Fibroblast of villous mesenchyme (primary cell): ENCODE measurements at places on chromosomes 5 and 9. TPM values are rescaled to one million over a fixed set of nuclear protein-coding genes. Genes with fewer than 3 reads are reported as not detected.

GRCh38 chr9:134357631-134358025 lies 31.4 kb downstream of the RXRA start:
- peak; percentile 19 for DNase-seq

Gene KCNV2
- not detected in 2 replicates for total RNA-seq

- peak; percentile 63 for DNase-seq
These were observed 3.4 kb downstream of the S1PR3 start for GRCh38 chr9:88994469-88995199.

GRCh38 chr9:88237991-88238571 lies 99.8 kb upstream of the SPATA31C2 start:
- no peak for DNase-seq

DNA sequence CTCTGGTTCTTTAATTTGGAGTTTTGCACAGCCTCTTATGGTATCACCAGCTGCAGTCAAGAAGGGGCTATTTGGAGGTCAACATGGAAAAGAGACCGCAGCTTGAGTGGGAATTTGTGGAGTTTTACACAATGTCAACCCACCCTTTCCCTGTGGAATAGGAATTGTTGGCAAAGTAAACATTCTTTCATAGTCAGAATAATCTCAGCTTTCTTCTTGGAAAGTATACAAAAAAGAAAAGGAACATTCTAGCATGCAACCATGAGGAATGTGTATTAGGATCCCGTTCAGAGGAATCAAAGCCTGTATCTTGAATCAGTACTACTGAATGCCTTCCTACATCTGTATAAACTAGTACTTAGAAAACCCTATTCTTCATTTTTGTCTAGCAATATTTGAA lies 107.6 kb downstream of the LURAP1L start:
- DNase-seq = peak; percentile 71

- DNase-seq = peak; percentile 75
These were observed 44.6 kb upstream of the PIK3R1 start for GRCh38 chr5:68170826-68171558.

DNA sequence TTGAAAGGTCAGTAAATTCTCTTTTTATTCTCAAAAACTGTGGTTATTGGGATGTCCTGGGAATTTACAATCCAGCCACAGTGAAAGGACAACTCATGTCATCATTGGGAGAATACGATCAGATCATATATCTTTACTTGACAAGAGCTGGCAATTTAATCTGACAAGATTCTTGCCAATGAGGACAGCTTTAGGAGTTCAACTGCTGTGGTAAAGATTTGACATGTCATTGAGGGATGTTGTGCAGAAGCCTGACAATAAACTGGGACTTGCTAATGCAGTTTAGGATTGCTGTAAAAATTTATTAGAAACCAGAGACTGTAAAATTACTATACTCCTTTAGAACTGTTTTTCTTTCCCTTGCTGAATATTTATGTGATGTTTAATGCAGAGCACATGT lies 1131.0 kb downstream of the MAT2B start:
- DNase-seq = no peak

GRCh38 chr9:35746583-35746982 lies 2.4 kb downstream of the GBA2 start:
- DNase-seq = no peak

- DNase-seq = no peak
These were observed 131.4 kb downstream of the CD180 start for GRCh38 chr5:67065237-67065636.

Gene CLIC3
- total RNA-seq = 19.0 and 43.2 TPM in 2 replicates

DNA sequence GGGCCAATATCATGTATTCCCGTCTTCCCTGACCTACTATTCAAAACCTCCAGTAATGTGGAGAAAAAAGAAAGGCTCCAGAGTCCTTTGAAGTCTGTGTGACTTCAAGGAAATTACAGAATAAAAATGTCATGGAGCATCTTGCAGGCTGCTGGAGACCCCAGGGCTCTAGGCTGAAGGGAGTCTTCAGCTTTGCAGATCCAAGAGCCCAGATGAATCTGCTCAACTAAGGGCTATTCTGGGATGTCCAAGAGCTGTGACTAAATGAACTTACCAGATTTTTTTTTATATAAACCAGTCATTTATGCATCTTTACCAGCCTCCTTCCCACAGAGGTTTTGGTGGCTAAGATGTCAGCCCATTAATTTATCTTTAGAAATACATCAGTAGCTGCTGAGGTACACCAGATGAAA lies 167.3 kb downstream of the MUSK start:
- no peak for DNase-seq

- DNase-seq = peak; percentile 71
These were observed 98.6 kb downstream of the FBXW11 start for GRCh38 chr5:171907725-171908343.

DNA sequence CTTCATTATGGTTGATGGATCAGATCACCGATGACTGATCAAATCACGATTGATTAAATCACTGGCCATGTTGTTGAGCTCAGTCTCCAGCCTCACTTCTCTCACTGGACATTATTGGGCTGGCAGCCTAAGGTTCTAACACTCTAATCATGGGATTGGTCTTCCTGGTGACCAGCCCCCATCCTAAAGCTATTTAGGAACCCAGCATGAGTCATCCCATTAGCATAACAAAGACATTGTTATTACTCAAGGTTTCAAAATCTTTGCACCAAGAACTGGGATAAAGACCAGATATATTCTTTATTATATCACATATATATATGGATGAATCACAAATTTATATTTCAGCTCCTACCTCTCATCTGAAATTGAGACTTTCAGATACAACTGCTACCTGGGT lies 272.1 kb upstream of the IL12B start:
- DNase-seq = no peak

GRCh38 chr9:128887914-128888350 lies 6.0 kb downstream of the LRRC8A start:
- DNase-seq = peak; percentile 65

DNA sequence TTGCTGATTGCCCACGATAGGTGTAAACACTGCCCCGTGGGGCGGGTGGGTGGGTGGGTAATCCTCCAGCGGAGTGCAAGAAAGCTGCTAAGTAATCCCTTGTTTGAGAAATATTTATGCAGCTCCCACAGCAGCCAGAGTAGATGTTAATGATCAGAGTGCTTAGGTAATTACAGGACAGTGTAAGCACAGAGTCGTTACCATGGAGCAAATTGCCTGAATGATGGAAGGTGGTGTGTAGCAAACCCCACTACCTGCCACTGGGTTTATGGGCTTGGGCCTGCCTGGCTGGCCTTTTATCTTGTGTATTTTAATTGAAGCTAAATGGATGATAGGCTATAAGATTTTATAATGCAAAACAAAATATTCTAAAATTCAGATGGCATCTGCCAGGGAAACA lies 110.0 kb downstream of the COL5A1 start:
- no peak for DNase-seq

- DNase-seq = no peak
These were observed 6.1 kb upstream of the COL5A1 start for GRCh38 chr9:134635351-134636148.

DNA sequence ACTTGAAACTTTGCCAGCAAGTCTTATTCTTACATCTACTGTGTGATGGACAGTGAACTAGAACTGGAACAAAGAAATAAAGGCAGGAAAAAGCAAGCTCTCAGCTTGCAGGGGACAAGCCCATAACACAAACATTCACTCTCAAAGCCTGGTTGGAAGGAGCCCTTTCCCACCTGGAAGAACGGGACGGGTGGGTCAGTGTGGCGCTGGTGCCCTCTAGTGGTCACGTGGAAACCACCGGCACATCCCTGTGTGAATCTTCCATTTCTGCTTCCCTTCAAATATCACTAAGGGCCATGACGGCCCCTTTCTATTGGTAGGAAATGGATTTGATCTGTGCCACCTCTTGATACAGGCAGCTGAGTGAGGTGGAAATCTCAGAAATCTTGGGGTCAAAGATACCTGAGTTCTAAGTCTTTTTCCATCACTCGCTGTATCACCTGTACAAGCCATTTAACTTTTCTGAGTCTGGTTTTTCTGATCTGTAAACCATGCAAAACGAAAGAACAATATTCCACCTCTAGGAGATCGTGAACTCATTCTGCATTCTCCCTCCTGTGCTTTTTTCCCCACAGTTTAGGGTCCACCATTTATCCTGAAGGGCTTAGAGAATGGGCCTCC lies 211.6 kb downstream of the MSX2 start:
- DNase-seq = peak; percentile 42

DNA sequence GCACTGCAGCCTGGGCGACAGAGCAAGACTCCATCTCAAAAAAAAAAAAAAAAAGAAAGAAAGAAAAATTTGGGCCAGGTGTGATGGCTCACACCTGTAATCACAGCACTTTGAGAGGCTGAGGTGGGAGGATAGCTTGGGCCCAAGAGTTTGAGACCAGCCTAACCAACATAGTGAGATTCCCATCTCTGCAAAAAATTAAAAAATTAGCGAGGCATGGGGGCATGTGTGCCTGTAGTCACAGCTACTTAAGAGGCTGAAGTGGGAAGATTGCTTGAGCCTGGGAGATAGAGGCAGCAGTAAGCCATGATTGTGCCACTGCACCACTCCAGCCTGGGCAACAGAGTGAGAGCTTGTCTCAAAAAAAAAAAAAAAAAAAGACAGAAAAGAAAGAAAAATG lies 2.9 kb upstream of the SIT1 start:
- no peak for DNase-seq

Gene PRR16
- 11.6 and 22.0 TPM in 2 replicates for total RNA-seq

Gene GRXCR2
- not detected in 2 replicates for total RNA-seq

Gene NRARP
- total RNA-seq = under 0.01 and 0.32 TPM in 2 replicates

DNA sequence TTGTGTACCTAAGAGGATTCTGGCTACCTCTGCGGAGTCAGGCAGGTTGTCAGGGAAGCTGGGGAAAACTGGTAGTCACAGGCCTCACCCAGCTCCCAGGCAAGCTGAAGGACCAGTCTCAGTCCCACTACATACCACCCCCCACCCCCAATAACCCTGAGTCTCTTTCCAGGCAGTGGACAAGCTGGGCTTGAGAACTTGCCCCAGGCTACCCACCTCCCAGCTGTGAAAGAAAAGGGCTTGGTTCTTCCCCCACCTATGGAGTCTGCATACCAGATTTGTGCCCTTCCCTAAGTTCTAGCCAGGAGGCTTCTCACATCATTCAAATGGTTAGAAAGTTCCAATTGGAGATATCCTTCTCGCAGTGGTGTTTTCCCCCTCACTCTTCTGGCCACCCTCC lies 1678.8 kb downstream of the MAT2B start:
- no peak for DNase-seq

GRCh38 chr5:111158105-111158744 lies 66.0 kb upstream of the CAMK4 start:
- peak; percentile 78 for DNase-seq

- DNase-seq = no peak
These were observed 19.4 kb upstream of the FCN1 start for GRCh38 chr9:134937164-134937555.

GRCh38 chr5:80067531-80068245 lies 32.5 kb downstream of the THBS4 start:
- no peak for DNase-seq

DNA sequence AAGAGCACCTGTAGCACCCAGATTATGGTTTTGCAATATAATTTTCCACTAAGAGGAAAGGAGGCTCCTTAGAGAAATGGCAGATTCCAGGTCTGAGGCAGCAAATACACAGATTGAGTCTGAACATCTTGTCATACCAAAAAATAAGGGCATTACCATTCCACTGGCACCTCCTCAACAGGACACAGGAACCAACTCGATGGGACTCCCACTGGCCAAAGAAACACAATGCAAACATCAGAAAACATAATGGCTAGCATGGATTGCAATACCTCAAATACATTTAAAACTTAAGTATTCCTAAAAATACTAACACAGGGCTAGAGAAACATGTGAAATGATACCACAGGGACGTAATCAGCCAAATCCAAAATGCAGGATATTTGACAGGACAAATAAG lies 12.4 kb upstream of the RANBP17 start:
- DNase-seq = no peak

DNA sequence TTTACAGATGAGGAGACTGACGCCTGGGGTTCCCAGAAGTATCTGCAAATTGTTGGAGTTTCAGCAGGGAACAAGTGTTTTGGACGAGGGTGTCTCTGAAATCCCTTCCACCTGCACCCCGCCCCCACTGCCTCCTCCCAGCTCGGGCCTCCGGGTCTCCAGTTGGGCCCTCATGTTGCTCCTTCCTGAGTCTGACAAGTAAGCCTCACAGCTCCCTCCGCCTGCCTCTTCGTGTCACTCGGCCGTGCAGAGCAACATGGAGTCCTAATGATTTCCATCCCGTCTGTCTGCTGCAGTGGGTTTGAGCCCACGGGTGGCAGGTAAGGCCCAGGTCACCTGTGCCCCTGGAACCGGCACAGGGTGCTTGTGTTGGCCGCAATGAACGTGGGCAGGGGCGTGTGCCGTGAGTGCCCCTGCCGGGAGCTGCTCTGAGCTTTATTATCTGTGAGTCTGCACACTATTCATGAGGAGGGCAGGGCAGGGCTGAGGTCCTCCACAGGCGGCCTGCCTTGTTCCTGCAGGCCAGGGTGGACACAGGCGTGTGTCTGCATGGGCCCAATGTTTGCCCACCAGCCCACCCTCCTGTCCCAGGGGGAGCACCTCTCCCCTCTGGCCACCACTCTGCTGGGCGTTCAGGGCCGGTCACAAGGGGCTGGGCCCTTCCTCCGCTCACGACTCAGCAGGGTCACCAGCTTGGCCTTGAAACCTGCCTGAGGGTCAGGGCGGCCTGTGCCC lies 6.1 kb downstream of the DOK3 start:
- no peak for DNase-seq

DNA sequence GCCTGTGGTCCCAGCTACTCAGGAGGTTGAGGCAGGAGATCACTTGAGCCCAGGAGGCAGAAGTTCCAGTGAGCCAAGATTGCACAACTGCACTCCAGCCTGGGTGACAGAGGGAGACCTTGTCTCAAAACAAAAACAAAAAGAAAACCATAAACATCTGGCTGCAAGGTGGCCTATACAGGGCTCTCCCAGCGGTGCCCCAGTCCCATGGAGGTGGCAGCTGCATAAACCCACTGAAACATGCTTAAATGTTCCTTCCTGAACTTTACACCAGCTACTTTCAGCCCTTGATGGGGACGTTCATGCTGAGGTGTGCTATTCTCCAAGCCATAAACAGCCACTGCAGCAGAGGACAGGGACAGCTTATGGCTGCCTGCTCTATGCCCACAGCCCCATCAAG lies 35.6 kb downstream of the DROSHA start:
- DNase-seq = peak; percentile 26

- no peak for DNase-seq
These were observed 6.6 kb upstream of the PRXL2C start for GRCh38 chr9:96661711-96662110.

Gene AIF1L
- 0.32 and 0.43 TPM in 2 replicates for total RNA-seq
